ENCODE measurements at places on chromosomes 5 and 9.
A peak's percentile ranks its signal among the peaks of the same experiment; 100 is the strongest.

GRCh38 chr5:3411363-3411762 is 184.3 kb upstream of the IRX1 start:
- no peak for DNase-seq

DNA sequence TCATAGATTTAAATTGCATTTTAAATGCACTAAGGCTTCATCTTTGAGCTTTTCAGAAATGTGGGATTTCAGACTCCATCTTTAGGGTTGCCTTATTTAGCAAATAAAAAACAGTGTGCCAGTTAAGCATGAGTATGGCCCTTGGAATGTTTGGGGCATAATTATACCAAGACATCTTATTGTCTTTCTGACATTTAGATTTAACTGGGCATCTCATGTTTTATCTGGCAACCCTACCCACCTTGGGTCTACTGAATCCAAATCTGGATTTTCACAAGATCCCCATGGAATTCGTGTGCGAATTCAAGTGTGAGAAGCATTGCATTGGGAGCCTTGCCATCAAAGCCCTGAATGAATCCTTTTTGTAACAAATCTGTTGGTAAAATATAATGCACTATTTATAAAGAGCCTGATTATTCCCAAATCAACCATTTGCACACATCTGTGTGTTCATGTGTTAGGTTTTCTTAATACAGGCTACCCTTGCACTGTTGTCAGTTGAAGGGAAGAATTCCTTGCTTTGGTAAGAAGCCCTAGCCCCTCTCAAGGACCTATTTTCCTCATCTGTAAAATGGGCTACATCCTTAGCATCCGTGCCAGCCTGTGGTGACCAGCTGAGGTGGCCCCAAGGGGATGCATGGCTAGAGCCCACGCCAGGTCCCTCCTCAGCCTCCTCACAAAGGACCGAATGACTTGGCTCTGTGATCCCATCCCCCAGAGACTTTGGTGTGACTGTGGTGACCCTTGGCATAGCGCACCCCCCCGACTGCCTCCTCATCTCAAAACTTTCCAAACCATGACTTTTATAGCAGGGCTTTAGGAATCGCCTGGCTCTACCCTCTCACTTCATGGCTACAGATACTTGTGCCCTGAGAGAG is 8.1 kb downstream of the GSN start:
- DNase-seq = no peak

DNA sequence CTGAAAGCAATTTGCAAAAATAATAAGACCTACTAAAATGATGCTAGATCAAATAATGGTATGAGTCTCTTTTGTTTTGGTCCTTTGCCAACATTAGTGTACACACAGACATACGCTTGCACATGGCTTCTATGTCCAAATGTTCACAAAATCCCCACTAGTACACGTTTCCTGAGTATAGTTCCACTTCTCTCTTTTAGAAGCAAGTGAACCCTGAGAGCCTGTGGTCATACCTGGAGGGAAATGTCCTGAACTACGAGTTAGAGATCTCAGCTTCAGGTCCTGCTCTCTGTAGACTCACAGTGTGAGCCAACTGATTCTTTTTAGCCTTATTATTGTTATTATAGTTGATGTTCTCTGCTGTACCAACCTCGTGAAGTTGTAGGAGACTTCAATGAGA is 47.3 kb upstream of the ACTBL2 start:
- DNase-seq = no peak

- DNase-seq = no peak
Measured at GRCh38 chr5:23507278-23507685, at the start of gene PRDM9. PRDM9 (plus strand) TSS chr5:23507609; CDS start chr5:23509034, 1,425 bp downstream.

GRCh38 chr5:105392122-105392709 is 1829.6 kb upstream of the NUDT12 start:
- DNase-seq = no peak

- DNase-seq = no peak
Measured at GRCh38 chr9:112863214-112863613, 27.5 kb downstream of the SLC46A2 start.

DNA sequence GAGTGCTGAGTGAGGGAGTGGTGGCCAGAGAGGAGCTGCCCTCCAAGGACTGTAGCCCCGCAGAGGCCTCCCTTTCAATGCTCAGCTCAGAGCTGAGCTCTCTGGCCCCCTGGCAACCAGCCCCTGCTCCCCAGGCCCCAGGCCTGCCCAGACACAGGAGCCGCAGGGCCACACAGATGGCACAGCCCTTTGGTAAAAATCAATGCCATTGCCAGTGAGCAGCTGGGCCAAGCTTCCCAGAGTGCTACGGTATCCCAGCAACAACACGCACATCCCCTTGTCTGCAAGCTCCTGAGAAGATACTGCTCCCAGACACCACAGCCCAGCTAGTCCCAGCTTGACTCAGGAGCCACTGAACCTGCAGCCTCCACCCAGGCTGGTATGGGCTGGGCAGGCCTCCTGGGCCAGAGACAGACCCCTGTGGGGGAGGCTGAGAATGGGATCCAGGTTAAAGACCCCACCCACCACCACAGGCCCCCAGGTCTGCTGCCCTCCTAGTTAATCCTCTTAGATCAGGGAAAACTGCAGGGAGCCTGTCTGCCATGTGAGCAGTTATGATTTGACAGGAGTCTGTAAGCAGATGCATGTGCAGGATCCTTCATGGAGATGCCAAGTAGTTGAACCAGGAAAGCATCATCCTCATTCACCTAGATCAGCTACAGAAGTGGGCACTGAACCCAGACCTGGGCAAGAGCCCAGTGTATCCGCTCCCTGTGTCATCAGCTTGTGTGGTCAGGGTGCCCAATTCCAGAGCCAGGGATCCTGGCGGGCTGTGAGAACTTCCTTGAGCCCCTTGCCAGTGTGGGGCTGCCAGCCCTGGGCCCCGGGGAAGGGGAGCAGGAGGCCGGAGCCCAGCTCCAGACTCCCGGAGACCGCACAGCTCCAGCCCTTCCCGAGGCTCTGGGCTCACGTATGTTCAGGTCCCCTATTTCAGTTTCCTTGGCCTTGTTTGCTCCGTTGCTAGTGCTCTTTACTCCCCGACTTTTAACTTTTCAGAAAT is 26.7 kb upstream of the ADAMTS2 start:
- no peak for DNase-seq

GRCh38 chr5:88702332-88702731 is 180.7 kb downstream of the MEF2C start:
- no peak for DNase-seq

- DNase-seq = no peak
Measured at GRCh38 chr5:127849891-127850290, 146.7 kb downstream of the CCDC192 start.

DNA sequence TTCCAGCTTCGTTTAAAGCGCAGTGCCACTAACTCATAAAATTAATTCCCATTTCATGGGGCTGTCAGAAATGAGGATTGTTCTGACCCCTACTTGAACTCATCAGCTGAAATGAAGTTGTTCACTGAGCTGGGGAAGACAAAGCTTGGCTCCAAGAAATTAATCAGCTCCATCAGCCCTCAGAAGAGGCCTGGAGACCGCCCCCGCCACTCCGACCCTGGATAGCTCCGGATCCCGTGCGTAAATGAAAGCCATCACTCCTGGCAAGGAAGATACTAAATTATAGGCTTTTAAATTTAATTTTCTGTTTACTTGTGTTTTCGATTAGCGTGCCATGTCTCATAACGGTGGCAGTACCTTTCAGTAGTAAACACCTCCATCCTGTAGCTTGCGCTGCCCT is 142.8 kb upstream of the IRX2 start:
- no peak for DNase-seq

- DNase-seq = no peak
Measured at GRCh38 chr5:16888694-16889124, 47.4 kb downstream of the MYO10 start.

GRCh38 chr5:150508828-150509227 is 897 bp downstream of the NDST1 start:
- no peak for DNase-seq

GRCh38 chr5:93399675-93400074 is 181.3 kb downstream of the NR2F1-AS1 start:
- DNase-seq = no peak

DNA sequence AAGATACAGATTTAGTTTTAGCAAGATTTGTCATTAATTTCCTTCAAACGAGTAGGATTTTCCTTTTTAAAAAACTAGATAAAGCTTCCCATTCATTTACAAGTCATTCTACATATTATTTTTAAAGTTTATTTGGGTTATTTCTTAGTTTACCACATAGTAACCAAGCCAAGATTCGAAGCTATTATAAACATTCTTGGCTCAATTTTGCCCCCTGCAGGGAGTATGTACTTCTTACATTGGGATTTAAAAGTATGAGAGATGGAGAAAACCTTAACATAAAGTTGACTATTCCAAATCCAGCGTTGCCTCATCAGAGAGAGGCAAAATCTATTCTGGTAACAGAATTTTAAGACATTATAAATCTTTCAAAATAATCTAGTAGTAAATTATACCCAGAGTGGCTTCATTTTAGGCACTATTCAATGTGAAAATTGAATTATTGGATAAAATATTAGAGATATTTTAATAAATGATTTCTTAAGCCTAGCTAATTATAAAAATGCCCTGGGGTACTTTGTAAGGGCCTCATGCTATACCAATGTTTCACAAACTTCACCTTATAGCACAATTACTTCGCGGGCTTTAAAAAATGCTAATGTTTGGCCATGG is 39.1 kb downstream of the FBN2 start:
- DNase-seq = no peak

- DNase-seq = no peak
Measured at GRCh38 chr9:137253717-137254623, 1.2 kb upstream of the NELFB start.

- no peak for DNase-seq
Measured at GRCh38 chr5:140555747-140556312, 1.4 kb downstream of the SRA1 start.

- no peak for DNase-seq
Measured at GRCh38 chr5:145943674-145944121, 7.3 kb downstream of the SH3RF2 start.

GRCh38 chr5:95281226-95281625 is 3.7 kb downstream of the MCTP1 start:
- no peak for DNase-seq

DNA sequence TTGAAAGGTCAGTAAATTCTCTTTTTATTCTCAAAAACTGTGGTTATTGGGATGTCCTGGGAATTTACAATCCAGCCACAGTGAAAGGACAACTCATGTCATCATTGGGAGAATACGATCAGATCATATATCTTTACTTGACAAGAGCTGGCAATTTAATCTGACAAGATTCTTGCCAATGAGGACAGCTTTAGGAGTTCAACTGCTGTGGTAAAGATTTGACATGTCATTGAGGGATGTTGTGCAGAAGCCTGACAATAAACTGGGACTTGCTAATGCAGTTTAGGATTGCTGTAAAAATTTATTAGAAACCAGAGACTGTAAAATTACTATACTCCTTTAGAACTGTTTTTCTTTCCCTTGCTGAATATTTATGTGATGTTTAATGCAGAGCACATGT is 1131.0 kb downstream of the MAT2B start:
- no peak for DNase-seq

DNA sequence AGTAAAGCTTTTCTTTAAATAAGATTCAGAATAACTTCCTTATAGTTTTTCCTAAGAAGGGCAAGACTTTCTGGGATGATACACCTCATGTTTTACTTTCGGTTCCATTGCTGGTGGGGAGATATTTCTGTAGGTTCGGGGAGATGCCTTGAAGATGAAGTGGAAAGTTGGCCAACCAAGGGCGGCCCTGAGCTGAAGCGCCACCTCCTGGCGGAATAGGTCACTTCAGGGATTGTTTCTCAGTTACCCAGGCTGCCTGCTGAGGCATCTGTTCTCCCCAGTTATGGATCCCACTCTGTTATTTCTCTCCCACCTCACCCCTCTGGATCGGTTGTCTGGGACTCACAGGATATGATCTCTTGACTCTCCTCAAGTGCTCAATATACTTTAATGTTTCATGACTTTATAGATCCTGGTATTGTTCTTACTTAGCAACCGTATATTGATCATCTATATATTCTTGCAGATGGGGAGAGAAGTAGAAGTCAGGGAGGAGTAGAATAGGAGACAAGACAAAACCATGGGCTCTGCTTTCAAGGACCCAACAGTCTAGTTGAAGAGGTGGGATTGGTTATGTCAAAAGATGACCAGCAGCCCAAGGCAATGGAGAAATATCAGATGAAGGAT is 23.4 kb downstream of the MEGF10 start:
- peak; percentile 50 for DNase-seq

GRCh38 chr9:131738293-131739132 is 1.4 kb downstream of the RAPGEF1 start:
- DNase-seq = no peak

- DNase-seq = no peak
Measured at GRCh38 chr5:27392716-27393115, 354.3 kb upstream of the CDH9 start.

DNA sequence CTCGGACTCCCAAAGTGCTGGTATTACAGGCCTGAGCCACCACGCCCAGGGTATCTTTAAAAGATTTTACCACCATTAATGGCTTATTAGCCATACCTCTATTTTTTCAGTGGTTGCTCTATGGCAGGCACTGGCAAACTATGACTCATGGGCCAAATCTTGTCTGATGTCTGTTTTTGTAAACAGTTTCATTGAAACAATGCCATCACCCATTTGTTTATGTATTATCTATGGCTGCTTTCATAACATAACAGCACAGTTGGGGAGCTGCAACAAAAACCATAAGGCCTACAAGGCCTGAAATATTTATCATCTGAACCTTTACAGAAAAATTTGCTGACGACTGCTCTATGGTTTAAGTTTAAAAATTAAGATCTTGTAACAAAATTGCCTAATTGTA is 66.8 kb downstream of the SLC38A9 start:
- DNase-seq = no peak

- no peak for DNase-seq
Measured at GRCh38 chr9:77987880-77988525, 43.6 kb downstream of the GNAQ start.

DNA sequence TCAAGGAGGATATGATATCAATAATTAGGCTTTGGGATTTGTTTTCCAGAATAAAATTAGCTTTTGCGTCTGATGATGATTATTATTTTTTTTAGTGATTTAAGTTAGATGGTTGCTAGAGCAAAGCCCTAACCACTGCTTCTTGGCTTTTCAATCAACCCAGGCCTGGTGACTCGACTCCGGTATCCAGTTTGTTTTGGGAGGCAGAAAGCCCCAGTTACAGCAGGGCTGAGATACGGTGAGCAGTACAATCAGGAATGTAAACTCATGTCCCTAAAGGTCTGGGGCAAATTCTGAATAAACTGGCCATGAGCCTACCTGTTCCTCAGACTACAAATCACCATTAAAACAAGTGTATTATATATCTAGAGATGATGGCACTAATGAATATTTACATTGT is 24.4 kb upstream of the CYFIP2 start:
- no peak for DNase-seq

DNA sequence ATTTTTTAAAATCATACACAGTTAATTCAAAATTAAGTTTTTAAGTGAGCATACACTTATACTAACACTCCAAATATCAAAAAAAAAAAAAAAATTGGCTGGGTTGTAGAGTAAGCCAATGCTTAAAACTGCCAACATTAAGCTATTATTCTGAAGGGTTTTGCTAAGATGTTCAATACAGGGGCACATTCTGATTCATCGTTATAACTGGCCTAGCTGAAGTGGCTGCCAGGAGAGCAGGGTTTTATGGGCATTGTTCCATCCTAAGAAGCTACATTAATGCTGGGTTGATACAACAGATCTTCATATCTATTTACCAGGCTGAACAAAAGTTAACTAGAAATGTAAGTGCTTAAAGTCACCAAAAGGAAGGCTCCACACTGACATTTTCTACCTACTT is 13.4 kb downstream of the ELAVL2 start:
- DNase-seq = no peak

- no peak for DNase-seq
Measured at GRCh38 chr5:109767997-109768396, 78.3 kb downstream of the MAN2A1 start.
